ENCODE measurements at places on chromosomes 2 and 18.

DNA sequence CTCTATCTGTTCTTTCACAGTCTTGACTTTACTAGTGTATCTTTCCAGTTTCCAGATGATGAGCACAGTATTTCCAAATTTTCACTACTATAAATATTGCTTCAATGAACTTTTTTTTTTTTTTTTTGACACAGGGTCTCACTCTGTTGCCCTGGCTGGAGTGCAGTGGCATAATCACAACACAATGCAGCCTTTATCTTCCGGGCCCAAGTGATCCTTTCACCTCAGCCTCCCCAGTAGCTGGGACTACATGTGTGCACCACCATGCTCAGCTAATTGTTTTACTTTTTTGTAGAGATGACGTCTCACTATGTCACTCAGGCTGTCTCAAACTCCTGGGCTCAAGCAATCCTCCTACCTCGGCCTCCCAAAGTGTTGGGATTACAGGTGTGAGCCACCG, 142.8 kb downstream of the SRBD1 start:
- DNase-seq = no peak

- no peak for DNase-seq
These were observed 53.9 kb downstream of the SPATS2L start for GRCh38 chr2:200360364-200360763.

- DNase-seq = no peak
These were observed 70.6 kb downstream of the COPS8 start for GRCh38 chr2:237156031-237156856.

- DNase-seq = no peak
These were observed 129.1 kb downstream of the ANKRD44 start for GRCh38 chr2:197181491-197181890.

- no peak for DNase-seq
These were observed 88.2 kb downstream of the MTCL1 start for GRCh38 chr18:8793445-8794155.

DNA sequence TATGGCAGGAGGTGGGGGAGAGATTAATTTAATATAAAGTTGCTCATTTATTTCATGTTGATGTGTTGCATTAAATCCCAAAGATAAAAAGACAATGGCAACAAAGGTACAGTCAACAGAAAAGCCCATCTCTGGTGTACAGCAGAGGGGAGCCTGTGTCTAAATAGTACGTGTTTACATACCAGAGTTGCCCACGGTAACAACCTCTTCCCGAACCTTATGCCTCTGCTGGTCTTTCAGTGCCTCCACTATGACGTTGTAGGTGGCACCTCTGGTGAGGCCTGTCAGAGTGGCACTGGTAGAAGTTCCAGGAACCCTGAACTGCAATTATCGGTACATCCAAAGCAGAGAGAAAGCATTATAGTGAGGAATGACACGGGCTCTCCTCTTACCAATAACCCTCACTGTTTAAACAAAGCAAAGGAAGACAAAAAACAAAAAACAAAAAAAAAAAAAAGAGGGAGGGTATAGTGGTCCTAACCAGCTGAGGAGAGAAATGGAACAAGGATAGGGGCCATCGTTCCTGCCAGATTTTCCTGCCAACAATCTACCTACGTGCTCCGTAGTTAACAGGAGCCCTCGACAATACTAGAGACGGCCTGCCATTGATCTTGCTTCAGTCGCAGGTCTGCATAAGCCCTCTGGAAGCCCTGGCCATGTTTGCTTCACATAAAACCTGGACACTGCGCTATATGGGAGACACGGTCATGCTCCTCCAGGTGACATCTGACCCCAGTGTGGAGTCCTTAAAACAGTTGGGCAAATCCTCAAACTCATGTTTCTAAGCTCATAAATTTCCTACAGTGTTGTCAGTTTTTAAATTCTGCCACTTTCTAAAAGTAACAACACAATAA, 58.5 kb downstream of the ATIC start:
- DNase-seq = no peak

DNA sequence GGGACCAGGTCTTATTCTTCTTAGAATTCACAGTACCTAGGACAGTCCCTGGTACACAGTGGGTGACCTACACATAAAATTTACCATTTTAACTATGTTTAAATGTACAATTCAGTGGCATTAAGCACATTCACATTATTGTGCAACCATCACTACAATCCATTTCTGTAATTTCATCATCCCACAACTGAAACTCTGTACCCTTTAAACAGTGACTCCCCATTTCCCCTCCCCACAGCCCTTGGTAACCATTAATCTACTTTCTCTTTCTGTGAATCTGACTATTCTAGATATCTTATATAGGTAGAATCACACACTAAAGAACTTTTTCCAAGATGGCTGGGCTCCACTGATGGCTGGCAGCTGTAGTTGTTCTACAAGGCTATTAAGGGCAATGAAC, 41.6 kb downstream of the GFPT1 start:
- DNase-seq = peak; percentile 24

DNA sequence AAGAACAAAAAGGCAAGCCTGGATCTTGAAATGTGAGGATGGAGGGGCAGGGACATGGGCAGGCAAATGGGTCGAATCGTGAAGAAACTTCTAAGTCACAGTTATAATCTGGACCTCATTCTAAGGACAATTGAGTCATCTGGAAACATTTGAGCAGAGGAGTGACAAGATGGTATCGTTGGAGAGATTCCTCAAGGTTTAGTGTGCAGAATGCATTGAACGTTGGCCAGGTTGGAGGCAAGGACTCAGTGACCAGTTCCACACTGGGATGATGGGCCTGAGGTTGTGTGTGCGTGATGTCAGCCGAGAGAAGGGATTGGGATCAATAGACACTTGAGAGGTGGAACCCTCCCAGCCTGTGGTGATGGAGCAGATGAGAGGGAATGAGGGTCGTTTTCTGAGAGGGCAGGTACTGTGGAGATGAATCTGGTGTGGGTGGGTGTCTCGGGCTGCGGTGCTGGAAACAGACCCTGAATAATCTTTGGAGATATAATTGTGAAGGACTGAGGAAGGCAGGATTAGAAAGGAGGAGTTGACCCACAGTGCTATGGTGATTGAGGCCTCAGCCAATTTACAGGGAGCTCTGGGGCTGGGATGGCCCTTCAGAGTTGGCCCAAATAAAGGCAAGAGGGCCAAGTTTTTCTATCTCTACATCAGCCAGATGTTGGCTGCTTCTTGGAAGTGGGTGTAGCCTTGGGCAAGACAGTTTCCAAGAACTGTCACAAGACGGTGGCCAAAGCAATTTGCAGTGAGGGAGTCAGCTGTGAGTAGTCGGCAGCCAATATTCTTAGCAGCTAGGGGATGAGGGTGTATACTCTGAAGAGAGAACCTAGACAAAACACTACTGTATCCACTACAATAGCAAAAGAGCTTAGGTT, 5.8 kb upstream of the ZNF532 start:
- no peak for DNase-seq

DNA sequence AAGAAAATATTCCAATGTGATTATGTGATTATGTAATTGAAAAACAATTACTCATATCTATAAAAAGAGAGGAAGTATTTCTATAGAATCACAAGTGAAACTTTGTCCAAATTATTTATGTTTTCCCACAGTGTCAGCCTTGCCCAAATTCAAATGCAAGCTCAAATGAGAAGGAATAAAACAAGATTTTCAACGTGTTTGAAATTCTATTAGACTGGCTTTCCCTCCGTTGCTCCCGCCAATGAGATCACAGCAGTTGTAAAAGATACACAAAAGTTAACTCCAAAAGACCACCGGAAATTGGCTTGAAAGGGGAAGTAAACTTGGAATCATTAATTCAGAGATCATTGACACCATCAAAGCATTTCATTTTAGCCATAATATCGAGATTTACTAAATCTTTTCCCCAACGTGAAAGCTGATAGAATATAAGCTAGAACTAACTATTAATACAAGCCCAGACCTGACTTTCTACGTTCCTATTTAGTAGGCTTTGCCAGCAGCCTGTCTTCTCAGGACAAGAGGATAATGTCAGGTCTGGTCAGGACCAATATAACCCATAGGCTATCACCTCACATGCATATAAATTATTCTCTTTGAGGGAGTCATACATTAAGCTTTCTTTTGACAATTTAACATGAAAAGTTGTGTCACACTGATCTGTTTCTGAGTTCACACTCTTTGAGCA, 222.6 kb upstream of the CHAC2 start:
- no peak for DNase-seq

DNA sequence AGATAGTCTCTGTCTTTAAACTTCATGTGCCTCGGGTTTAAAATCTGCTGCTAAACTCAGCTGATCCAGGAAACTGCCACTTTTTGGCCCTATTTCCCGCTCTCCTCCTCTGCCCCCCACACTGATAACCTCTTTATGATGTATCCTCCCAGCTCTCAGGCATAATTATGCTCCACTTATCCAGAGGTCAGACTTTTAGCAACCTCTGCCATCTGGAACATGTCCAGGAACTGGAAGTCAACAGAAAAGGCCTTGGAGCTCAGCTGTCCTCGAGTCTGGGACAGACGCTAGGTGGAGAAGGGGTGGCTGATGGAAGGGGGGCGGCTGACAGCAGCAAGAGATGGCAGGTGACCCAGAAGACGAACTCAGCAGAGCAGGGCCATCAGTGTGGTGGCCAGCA, 41.2 kb downstream of the ASAP2 start:
- DNase-seq = no peak

DNA sequence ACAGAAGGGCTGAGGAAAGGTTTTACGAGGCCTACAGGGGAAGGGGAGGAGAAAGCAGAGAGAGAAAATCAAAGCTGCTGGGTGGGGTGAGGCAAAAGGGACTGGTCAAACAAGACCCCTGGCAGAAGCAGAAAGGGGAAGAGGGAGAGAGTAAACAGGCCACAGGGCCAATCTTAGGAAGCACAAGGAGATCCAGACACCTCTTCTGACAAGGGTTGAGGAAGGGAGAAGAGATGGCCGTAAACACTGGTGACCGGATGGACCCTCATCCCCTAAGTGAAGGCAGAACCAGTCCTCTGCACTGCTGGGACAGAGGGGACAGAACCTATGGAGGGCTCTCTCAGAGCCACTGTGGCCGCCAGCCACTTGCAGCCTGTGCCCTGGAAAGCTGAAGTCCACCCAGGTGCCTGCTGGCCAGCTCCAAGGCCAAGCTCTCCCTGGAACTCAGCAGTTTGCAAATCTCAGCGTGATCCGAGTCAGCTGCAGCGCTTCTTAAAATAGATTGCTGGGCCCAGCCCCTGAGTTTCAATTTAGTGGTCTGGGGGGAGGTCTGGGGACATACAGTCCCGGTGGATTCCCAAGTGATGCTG, 108.8 kb downstream of the TMEM163 start:
- no peak for DNase-seq

DNA sequence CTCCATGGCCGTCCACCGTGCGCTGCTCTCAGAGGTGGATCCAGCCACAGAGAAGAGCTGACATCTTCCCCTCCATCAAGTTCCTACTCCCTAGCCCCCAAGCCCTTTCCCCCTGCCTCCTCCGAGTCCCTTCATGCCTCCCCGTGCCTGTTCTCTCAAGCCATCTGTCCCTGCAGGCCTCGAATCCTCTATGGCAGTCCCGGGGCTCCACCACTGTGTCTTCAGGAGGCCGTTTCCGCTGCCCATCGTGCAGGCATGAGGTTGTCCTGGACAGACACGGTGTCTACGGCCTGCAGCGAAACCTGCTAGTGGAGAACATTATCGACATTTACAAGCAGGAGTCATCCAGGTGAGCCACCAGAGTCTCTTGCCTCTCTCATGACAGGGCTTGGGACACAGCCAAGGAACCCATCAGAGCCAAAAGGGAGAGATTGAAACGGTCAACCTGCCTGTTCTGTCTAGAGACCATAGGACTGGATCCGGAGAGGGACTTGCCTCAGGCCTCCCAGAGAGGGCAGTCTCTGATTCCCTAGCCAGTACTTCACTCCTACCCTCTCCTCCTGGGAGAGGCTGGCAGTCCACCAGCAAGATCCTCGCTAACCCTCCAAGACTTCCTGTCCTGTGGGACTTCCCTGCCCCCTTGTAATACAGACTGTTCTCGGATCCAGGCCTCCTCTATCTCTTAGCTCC, 9.7 kb downstream of the UCN start:
- no peak for DNase-seq

GRCh38 chr2:239952665-239953417, 72.3 kb downstream of the NDUFA10 start:
- DNase-seq = no peak

DNA sequence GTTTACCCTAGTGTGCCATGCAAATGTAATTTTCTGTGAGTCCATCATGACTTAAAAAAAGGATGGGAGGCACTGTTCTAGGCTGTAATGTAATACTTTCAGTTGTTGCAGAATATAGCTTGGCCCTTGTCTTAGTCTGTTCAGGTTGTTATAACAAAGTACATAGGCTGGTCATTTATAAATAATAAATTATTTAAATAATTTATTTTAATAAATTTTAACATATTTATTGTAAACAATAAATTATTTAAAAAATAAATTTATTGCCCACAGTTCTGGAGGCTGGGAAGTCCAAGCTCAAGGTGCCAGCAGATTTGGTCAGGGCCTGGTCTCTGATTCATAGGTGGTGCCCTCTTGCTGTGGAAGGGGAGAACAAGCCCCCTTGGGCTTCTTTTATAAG, 35.2 kb downstream of the RAPGEF4 start:
- DNase-seq = no peak

DNA sequence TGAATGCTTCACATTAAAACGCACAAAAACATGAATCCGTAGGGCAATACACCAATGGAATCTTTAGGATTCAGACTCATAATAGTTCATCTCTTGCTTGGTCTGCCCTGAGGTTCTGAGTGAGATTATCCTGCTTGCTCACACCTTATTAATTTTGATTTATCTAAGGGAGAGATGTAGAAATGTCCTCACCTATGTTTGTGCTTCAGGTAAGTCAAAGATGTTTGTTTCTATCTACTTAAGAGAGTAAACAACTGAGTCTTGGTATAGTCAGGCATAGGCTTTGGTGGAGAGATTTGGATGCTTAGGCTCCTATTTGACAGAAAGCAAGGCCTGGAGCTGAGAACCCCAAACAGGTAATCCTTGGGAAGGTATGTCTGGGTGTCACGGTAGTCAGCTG, 231.0 kb upstream of the TNP1 start:
- DNase-seq = no peak

- no peak for DNase-seq
These were observed 115.1 kb upstream of the GPC1 start for GRCh38 chr2:240320204-240320993.

DNA sequence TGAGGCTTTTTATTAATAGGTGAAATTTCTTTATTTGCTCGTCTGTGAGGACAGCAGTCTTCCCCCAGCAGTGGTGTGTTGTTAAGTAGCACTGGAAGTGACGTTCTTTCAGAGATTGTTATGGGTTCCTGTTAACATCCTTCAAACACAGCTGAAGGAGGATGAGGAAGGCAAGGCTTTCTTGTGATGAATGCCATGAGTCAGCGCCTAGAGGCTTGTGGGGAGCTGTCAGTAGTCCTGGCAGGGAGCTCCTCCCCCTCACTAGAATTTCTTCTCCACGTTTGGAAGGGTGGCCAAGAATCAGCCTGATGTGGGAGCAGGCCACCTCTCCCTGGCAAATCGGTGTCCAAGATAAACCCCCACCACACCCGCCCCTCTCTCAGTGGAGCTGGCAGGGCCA, 113.2 kb downstream of the ARHGEF4 start:
- DNase-seq = no peak

GRCh38 chr2:159290289-159290907, 3.9 kb upstream of the WDSUB1 start:
- peak; percentile 73 for DNase-seq
